Activated naive CD4-positive, alpha-beta T cell treated with anti-CD3 and anti-CD28 coated beads, Interleukin-2, amount 50 U/mL, for 72 hours (primary cell): ENCODE measurements at places on chromosomes 12 and 14. TPM values are rescaled to one million over a fixed set of nuclear protein-coding genes. Genes with fewer than 3 reads are reported as not detected.

GRCh38 chr14:50344116-50344775 is 32.1 kb downstream of the DMAC2L start:
- peak; percentile 73 for DNase-seq

DNA sequence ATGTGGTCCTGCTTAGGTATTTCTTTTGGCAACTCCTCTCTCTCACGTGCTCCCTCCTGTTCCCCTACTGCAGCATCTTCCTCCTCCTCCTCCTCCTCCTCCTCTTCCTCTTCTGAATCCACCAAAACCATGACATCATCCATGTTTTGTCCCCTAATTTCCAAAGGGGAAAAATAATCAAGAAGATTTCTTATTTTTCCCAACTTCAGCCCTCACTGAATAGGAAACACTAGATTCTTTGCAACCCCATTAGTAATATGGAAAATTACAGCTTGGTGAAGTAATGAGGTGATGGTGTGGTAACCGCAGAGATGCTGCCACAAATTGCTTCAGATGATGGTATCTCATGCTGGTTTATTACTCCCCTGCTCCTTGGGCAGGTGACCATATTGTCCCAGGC is 7.5 kb upstream of the WSB2 start:
- no peak for DNase-seq

GRCh38 chr12:106894774-106895173 is 60.9 kb upstream of the TMEM263 start:
- no peak for DNase-seq

GRCh38 chr12:4276524-4277204 is 3.1 kb downstream of the CCND2 start:
- DNase-seq = peak; percentile 85

- DNase-seq = no peak
Observed at GRCh38 chr14:24456980-24457379, 14.4 kb upstream of the SDR39U1 start.

GRCh38 chr12:25894759-25895158 is 63.7 kb upstream of the RASSF8 start:
- DNase-seq = no peak

DNA sequence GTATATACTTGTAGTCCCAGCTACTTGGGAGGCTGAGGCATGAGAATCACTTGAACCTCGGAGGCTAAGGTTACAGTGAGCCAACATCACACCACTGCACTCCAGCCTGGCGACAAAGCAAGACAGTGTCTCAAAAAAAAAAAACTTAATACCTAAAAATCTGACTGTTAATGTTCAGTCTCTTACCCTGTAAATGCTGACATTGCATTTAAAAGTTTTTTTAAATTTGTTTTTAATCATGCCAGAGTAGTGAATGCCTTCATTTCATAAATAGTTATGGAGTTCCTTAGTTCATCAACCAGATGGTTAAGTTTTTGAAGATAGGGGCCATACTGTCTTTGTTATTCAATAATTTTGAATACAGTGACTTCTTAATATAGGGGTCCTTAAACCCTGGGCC is 21.2 kb downstream of the CAND1 start:
- no peak for DNase-seq

DNA sequence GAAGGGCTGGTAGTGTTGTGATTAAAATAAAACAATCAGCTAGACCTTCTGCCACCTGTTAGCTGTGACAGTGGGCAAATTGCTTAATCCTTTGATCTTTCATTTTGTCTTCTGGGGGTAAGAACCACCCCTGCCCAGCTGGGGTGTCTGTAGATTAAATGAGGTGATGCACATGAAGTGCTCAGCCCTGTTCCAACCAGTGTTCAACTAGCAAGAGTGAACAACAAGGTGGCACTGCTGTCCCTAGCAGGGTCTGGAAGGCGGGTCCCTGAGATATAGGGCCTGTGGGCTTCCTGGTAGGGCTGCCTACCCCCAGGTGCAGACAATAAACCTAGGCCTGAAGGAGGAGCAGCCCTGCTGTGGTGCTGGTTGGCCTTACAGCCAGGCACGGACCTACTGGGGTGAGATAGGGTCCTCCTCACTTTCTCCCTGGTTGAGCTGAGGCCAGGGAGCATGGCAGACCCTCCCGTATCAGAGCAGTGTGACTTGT is 60.6 kb downstream of the ARL6IP4 start:
- DNase-seq = no peak

- no peak for DNase-seq
Observed at GRCh38 chr12:65858831-65859230, 34.5 kb downstream of the HMGA2 start.

- no peak for DNase-seq
Observed at GRCh38 chr12:131218026-131218922, 264.6 kb downstream of the ADGRD1 start.

GRCh38 chr12:123945287-123946151 is 27.1 kb downstream of the CCDC92 start:
- DNase-seq = no peak

DNA sequence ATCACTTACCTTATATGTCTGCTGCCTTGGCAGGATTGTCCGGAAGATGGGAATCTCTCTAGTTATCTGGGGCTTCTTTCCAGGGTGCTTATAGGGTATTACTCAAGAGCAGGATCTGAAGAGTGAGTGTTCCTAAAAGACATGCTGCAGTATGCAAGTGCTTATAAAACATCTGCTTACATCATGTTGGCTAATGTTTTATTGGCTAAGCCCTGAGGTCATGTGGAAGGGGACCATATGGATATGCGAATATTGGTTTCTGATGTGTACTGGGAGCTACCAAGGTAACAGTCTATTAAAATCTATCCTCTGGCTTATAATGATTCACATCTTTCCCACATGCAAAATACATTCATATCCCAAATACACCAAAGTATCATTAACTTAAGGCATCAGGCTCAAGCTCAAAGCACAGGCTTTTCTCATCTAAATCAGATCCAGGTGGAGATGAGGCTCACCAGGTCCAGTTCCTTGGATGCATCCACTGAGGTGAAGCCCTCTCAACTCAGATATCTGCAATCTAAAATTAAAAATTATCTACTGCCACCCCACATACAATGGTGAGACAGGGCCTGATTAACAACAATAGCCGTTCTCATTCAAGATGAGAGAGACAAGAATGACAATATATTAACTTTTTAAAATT is 29.8 kb downstream of the LRRIQ1 start:
- no peak for DNase-seq

GRCh38 chr14:56212521-56212920 is 94.3 kb downstream of the PELI2 start:
- no peak for DNase-seq

DNA sequence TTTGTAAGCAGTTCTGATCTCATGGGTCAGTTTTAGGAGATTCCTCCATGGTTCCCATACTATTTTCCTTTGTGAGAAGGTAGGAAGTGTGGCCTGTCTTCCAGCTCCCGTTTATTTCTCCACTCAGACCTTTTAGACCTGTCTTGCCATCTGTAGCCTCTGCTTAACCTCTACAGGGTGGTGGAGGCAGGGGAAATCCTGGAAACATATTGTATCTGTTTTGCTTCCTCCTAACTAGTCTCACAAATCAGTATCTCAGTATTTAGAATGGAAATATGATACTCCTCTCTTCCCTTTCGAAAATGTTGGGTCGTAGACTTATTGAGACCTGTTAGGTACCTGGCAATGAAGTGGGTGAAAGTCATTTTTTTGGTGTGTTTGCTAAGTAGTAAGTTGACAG is 399.4 kb upstream of the RGS6 start:
- DNase-seq = no peak

Gene PLD4
- not detected for total RNA-seq

Gene ISCU
- total RNA-seq = 158 TPM

Gene ZNF385A
- total RNA-seq = 1.8 TPM

Gene CLEC4C
- total RNA-seq = not detected

Gene KRT75
- not detected for total RNA-seq

Gene TCTN2
- 6.6 TPM for total RNA-seq

Gene RD3L
- not detected for total RNA-seq

Gene SLC7A8
- total RNA-seq = 1.2 TPM

Gene CACNA1C
- total RNA-seq = 0.05 TPM
